Thymus (tissue), 14 donors: ENCODE measurements at places on chromosomes 7 and 10. TPM values are rescaled to one million over a fixed set of nuclear protein-coding genes. Genes with fewer than 3 reads are reported as not detected.

- no peak for DNase-seq
- H3K27ac ChIP-seq = no peak overlapping the region
Measured at GRCh38 chr7:45682358-45682735, 108.2 kb downstream of the ADCY1 start.

Gene SLC12A9
- 48.0 TPM for polyA plus RNA-seq

- no peaks in the 10 kb centered on the region for H3K36me3 ChIP-seq
- H3K27me3 ChIP-seq = no peaks in the 10 kb centered on the region
- H3K4me3 ChIP-seq = no peak overlapping the region
- no peak overlapping the region for H3K27ac ChIP-seq
- no peaks in the 10 kb centered on the region for H3K4me1 ChIP-seq
- no peak for DNase-seq
Measured at GRCh38 chr7:133904776-133905175, 222.4 kb upstream of the LRGUK start.

DNA sequence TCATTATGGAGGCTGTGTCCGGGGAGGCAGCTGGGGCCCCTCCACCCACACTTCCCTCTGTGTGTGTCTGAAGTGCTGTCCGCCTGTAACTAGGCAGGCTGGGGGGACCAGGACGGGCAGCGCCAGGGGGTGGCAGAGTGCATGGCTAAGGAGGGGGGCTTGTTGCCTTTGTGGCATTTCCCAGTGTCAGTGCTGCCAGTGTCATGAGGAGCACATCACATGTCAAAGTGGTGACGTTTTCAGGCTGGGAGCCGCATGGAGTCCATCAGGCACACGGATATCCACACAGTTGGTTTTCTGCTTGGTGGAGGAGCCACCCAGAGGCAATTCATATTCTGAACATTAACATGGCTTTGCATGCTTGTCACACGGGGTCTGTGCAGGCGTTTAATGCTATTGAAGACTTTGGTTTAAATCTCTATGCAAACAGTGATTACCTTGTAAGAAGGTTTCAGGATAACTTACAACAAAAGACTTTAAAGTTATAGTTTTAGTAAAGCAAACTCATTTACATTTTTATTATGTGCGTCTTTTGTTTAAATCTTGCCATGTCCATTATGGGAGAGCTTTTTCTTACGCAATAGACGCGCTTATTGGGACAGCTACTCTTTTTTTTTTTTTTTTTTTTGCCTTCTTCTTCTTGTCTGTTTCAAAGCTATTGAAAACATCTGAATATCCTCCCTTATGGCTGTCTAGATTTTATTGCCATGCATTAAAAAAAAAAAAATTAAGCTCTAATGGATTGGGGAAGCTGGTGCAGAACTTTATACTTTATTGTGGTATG, 52.9 kb downstream of the C10orf67 start:
- no peak for DNase-seq
- H3K4me3 ChIP-seq = no peak overlapping the region
- no peaks in the 10 kb centered on the region for H3K4me1 ChIP-seq
- no peaks in the 10 kb centered on the region for H3K27me3 ChIP-seq
- H3K36me3 ChIP-seq = no peaks in the 10 kb centered on the region
- H3K27ac ChIP-seq = no peak overlapping the region

Gene BHLHA15
- polyA plus RNA-seq = 0.07 TPM

DNA sequence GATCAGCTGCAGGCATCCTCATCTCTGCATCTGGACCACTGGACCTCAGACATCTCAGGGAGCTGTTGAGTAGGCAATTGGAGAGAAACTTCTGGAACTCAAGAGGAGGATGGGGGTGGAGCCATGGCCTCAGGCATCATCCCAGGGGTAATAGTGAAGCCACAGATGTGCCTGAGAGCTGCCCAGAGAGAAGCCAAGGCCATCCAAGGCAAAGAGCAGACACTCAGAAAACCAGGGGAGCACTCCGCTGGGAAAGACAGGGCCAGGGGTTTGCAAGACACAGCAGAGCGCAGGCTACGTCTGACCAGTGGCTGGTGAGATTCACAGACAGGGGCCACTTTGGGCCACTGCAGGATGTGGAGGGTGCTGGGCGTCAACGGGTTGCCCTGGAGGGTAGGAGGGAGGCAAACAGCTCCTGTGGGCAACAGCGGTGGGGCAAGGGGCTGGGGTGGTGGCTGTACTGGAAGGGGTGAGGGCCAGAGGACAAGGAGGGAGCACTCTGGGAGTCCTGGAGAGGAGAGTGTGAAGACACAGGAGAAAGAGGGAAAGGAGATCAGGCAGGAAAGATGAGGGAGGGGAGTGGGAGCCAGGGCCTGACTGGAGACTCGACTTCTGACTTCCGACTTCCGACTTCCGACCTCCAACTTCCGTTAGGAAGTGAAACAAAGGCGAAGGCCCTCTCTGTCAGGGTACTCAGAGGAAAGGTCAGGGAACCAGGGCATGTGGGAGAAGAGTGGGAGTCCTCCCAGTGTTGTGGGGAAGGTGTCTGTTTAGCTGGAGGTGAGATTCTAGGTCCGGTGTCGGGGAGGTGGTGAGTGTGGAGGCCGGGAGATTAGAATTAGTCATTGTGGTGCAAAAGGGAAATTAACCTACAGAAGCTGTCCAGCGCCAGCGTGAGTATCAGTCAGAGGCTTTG, 69.7 kb upstream of the ANTXRL start:
- DNase-seq = no peak
- peaks cover 35% of the 10 kb centered on the region for H3K4me1 ChIP-seq
- no peak overlapping the region for H3K27ac ChIP-seq

DNA sequence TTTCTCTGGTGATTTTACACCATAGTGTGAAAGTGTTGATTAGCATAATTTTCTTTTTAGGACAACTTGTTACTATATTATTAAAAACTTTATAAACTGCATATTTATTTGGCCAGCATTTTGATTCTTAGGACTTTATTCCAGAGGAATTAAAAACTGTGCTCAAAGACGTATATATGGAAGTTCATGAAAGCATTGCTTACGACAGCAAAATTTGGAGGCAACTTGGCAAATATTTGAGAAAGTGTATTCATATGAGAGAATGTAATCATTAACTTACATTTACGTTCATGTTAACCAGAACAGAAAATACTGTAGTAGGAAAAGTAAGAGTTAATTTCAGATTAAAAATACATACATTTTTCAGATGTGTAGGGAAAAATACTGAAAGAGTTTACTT, 203.1 kb downstream of the JCAD start:
- no peaks in the 10 kb centered on the region for H3K27me3 ChIP-seq
- H3K4me1 ChIP-seq = no peaks in the 10 kb centered on the region
- no peaks in the 10 kb centered on the region for H3K36me3 ChIP-seq
- no peak for DNase-seq

Gene ZNF425
- polyA plus RNA-seq = 1.6 TPM

Gene RAMP3
- polyA plus RNA-seq = 23.8 TPM

DNA sequence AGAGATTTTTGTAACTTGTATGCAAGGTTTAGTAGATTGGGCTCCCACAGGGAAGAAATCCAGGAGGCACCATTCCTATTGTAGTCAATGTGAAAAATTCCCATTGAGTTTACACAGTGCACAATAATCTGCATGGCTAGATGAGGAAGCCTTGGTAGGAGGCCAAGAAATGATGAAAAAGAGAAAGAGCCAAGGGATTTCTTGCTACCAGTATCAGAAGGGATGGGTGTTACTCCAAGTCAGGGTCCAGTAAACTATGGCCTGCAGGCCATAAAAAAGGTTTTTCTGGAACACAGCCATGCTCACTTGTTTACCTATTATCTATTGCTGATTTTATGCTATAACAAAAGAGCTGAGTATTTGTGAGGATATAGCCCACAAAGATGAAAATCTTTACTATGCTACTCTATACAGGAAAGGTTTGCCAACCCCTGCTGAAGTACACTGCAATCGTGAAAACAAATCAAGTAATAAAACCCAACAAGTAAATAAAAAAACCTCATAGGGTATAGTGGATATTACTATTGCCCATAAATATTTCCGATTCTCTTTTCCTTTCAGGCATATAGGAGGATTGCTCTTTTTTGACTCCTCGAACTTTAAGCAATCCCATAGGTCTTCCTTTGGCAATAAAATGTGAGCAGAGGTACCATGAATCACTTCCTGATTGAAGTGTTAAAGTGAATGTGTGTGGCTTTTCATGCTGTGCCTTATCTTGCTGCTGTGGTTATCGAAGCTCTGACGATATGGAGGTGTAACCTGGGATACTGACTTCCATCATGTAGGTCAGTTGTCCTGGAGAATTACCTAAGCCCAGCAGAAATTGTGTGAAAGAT, 256.3 kb upstream of the MAGI2 start:
- no peak overlapping the region for H3K27ac ChIP-seq
- H3K27me3 ChIP-seq = no peaks in the 10 kb centered on the region
- no peaks in the 10 kb centered on the region for H3K4me1 ChIP-seq
- no peaks in the 10 kb centered on the region for H3K36me3 ChIP-seq
- H3K4me3 ChIP-seq = no peak overlapping the region

Gene OPN4
- 0.09 TPM for polyA plus RNA-seq

GRCh38 chr7:151875942-151876898, 695 bp downstream of the PRKAG2 start:
- peak; percentile 39 for DNase-seq
- H3K27ac ChIP-seq = peak overlapping the region; percentile 32
- peaks cover 32% of the 10 kb centered on the region for H3K27me3 ChIP-seq
- no peaks in the 10 kb centered on the region for H3K36me3 ChIP-seq
- H3K4me3 ChIP-seq = peak overlapping the region; percentile 53

- H3K27ac ChIP-seq = no peak overlapping the region
- H3K4me1 ChIP-seq = no peaks in the 10 kb centered on the region
- H3K4me3 ChIP-seq = no peak overlapping the region
- no peak for DNase-seq
- H3K36me3 ChIP-seq = no peaks in the 10 kb centered on the region
Measured at GRCh38 chr10:70692043-70692603, 19.8 kb downstream of the ADAMTS14 start.

DNA sequence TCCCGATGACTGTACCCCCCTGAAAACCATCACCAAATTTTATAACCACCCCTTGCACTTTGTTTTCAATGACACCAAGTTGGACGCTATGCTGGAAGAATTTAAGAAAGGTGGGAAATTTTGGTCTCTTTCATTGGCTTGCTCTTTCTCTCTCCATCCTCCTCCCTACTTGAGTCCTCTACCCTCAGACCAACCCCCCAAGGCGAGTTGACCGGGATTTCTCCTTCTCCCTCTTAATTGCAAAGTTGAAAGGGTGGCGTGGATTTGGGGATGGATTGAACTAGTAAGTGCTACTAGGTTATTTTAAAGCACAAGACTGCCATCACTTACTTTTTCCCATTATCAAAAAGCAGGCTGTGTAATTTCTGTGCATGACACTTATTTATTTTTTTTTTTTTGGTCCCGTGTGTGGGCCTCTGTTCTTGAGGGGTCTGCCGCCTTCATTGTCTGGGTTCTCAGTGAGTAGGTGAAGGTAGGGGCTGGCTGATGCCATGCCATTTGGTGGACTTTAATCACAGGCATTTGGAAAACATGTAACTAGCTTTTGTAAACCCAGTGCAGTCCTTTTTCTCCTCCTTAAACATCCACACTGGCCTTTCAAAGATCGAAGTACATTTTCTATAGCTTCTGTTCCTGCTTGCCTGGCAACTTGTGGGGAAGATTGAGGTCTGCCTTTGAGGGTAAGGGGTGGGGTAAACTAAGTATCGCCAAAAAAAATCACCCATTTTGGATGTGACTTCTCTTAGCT, 2.1 kb downstream of the CNNM2 start:
- no peak for DNase-seq
- H3K36me3 ChIP-seq = no peaks in the 10 kb centered on the region
- peak overlapping the region; percentile 3 for H3K4me3 ChIP-seq
- H3K27ac ChIP-seq = no peak overlapping the region

GRCh38 chr7:155362380-155363145, 64.9 kb downstream of the INSIG1 start:
- no peaks in the 10 kb centered on the region for H3K27me3 ChIP-seq
- no peak for DNase-seq
- H3K4me3 ChIP-seq = no peak overlapping the region
- H3K27ac ChIP-seq = no peak overlapping the region

- no peaks in the 10 kb centered on the region for H3K4me1 ChIP-seq
- DNase-seq = no peak
- H3K27ac ChIP-seq = no peak overlapping the region
- no peaks in the 10 kb centered on the region for H3K36me3 ChIP-seq
- no peak overlapping the region for H3K4me3 ChIP-seq
Measured at GRCh38 chr10:10786109-10787090, 231.3 kb upstream of the CELF2 start.

DNA sequence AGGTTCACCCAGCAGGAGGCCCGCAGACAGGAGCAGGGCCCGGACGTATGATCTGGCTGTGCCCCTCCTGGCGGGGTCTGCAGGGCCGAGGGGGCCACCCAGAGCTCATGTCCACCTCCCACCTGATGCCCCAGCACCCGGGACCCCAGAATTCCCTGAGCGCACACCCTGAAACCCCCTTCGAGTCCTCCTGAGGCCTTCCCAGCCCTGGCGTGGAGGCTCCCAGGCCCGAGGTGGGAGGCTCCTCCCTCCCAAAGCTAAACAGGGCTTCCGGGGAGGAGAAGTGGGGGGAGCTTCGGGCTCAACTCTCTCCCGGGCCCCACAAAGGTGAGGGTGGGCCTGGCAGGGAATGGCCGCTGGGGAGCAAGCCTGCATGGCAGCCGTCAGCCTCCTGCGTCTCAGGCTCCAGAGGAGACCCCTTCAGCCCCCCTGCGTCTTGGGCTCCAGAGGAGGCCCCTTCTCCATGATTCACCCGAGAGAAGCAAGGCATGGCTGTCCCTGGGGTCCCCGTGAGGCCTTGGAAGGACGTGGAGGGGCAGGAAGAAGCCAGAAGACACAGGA, 30.2 kb downstream of the MICALL2 start:
- H3K4me3 ChIP-seq = no peak overlapping the region
- H3K27me3 ChIP-seq = peaks cover 46% of the 10 kb centered on the region
- no peaks in the 10 kb centered on the region for H3K36me3 ChIP-seq

Gene OR6V1
- 0.02 TPM for polyA plus RNA-seq

GRCh38 chr7:119197877-119198527, 973.5 kb downstream of the ANKRD7 start:
- H3K27me3 ChIP-seq = no peaks in the 10 kb centered on the region
- no peak overlapping the region for H3K4me3 ChIP-seq
- H3K4me1 ChIP-seq = no peaks in the 10 kb centered on the region
